NCI-H2029 treated with DMSO at 0.1 percent for 48 hours (cell line): ENCODE measurements at places on chromosomes 11 and 22.

- DNase-seq = no peak
Observed at GRCh38 chr11:23948851-23949250, 548.0 kb upstream of the LUZP2 start.

DNA sequence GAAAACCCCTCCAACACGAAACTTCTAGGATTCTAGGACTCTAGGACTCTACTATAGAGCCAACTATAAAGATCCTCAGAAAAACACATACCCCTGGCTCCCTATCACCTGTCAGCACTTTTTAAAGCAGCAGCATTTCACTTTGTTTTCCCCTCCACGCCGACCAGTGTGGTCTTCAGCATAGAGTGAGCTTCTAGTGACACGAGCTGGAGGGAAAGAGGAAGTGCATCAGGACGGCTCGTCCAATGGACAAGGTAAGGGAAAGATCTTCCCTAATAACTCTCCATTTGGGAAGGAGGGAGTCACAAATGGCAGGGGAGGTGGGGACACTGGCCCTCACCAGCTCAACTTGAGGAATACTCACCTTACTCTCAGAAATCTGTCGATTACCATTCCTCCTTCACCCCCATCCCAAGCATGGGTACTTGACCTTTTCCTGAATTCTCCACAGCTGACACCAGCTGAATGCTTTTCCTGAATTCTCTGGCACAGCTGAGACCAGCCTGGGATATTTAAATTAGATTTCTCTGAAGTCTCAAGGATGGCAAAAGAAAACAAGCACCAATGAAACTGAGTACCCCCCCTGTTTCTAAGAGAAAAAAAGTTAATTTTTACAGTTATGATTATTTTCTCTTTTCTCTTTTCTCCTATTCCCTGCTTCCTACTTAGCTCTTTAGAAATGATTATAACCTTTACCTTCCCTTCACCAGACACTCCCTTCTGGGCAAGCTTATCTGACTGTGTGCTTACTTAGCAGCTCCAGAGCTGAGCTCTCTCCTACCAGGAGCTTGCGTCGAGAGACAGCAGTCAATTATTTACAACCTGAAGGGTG, 33.3 kb upstream of the NNMT start:
- DNase-seq = no peak

DNA sequence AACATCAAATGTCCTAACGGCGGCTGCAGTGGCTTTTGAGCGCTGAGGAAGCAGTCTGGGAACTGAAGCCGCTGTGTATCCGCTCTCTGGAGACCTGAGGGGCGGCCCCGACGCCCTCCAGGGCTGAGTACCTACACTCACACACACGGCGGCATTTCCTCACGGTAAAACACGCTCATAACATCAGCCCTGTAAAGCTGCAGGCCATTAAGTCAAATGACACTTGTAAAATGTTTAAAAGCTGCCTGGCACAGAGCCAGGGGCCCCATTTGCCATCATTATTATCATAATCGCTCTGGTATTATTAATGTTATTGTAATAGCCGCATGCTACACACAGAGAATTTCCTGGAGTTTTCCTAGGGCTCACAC, 5.1 kb downstream of the CARS1 start:
- no peak for DNase-seq

DNA sequence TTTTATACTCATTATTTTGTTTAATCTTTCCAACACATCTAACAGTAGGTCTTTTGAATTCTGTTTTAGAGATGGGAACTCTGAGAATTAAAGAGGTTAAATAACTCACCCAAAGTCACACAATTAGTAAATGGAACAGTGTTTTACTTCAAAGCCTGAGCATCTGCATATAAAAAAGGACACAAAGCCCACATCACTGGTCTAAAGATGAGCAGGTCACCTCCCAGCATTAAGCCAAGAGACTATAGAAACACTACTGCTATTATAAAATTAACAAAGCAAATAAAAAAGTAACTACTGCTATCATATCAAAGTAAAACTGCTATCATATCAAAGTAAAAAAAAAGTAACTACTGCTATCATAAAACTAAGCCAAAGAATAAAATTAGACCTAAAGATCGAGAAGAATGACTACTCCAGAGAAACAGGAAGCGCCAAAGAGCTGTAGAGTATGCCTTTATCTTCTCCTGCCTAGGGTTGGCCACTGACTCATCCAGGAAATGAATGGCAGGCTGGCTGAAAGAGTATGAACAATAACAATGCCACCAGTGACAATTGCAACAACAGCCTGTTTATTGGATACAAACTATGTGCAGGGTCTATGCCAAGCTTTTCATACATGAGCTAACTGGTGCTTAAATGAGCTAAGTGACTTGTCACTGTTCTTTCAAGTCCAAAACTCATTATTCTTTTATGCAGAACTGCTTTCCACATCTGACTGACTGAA, 1153.0 kb upstream of the TENM4 start:
- DNase-seq = no peak

DNA sequence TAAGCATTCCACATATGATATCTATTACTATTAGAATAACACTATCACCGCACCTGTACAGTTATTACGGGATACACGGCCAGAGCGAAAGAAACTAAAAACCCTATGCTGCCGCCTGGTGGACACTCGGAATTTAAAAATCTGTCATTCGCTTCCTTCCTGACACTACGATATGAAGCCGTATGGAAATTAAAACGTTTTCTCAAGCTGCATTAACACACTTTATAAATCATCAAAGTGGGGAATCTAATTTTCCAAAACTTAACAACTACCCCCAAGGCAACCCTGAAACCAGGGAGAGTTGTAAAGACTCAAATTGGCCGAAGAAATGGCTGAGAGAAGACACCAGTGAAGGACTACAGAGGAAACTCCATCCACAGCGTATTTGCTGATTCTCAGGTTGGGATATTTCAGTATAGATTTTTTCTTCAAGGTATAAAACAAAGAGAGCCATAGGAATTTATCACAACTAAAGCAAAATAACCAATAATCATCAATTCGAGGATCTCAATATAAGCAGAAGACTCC, 1.4 kb downstream of the CCDC73 start:
- peak; percentile 50 for DNase-seq

GRCh38 chr22:24187731-24188644, 6.7 kb downstream of the SUSD2 start:
- no peak for DNase-seq

GRCh38 chr11:44927174-44927661, 23.5 kb downstream of the TP53I11 start:
- DNase-seq = peak; percentile 35
